ENCODE measurements at places on chromosomes 16 and 17. TPM values are rescaled to one million over a fixed set of nuclear protein-coding genes. Genes with fewer than 3 reads are reported as not detected.

Gene NOTUM
- total RNA-seq = 0.40 TPM

GRCh38 chr16:46859719-46860152, 24.4 kb upstream of the GPT2 start:
- DNase-seq = no peak
- no peak overlapping the region for H3K4me3 ChIP-seq
- no peaks in the 10 kb centered on the region for H3K4me1 ChIP-seq
- no peak overlapping the region for H3K27ac ChIP-seq
- no peaks in the 10 kb centered on the region for H3K27me3 ChIP-seq

- DNase-seq = peak; percentile 21
- H3K27ac ChIP-seq = no peak overlapping the region
- peak overlapping the region; percentile 98 for H3K4me3 ChIP-seq
Measured at GRCh38 chr17:75516619-75517296, 430 bp downstream of the TSEN54 start.

DNA sequence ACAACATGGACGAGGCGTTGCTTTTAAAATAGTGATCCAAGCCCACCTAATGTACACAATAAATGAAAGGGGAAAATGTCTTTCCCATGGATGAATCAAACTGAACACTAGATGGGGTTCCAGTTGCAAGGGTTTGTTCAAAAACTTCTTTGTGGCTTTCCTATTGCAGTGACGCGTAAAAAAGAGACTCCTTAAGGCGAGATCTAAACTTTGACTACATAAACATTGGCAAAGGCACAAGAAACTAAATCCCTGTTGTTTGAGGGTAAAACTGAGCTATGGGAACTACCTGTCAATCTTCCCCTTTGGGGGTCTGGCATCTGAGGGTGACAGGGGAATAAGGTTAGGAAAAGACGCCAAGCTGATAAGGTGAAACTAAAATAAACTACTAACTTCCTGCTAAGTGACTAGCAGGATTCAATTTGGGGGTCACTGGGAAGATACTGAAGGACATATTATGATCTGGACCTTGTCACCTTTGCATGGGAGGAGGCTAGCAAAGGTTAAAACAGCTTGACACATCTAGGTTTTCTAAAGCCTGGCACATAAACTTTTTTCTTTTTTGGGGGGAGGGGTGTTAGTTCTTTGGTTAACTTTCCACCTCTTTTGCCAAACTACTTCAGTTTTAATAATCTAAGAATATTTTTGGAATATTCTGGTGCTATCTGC, 4.7 kb downstream of the SALL1 start:
- H3K27me3 ChIP-seq = no peaks in the 10 kb centered on the region
- peaks cover 18% of the 10 kb centered on the region for H3K36me3 ChIP-seq
- peak overlapping the region; percentile 4 for H3K4me3 ChIP-seq

All from thyroid gland (tissue), 4 donors.